Astrocyte of the cerebellum (primary cell): ENCODE measurements at places on chromosomes 2 and 18.

DNA sequence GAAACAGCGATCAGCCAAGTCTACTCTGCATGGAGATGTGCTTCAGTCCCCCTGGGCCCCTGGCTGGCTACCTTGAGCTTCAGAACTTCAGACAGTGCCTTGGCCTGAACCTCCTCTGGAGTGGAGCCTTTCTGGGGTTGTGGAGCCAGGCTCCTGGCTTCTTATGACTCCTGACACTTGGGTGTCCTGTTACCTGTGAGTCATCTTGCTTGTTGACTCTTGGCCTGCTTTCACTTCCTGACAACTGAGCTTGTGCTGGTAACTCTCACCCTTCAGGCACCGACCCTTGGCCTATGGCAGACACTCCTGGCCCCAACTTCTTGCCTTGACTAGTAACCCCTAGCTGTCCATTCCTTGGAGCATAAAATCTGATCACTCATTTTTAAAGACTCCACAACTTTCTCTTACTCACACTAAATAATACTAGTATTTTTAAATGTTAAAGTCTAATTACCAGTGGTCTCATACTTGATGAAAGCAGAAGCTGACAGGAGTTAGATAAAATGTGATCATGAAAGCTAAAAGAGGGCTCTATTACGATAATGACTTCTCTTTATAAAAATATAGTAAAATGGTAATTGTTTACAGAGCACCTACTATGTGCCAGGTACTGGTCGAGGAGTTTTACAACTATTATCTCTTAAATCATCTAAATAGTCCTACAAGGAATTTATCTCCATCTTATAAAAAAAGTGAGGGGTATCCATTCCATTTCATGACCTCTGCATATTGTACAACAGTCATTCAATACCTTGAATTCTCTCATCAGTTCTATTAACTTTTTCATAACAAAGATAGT lies 46.3 kb upstream of the VIT start:
- no peak for DNase-seq

DNA sequence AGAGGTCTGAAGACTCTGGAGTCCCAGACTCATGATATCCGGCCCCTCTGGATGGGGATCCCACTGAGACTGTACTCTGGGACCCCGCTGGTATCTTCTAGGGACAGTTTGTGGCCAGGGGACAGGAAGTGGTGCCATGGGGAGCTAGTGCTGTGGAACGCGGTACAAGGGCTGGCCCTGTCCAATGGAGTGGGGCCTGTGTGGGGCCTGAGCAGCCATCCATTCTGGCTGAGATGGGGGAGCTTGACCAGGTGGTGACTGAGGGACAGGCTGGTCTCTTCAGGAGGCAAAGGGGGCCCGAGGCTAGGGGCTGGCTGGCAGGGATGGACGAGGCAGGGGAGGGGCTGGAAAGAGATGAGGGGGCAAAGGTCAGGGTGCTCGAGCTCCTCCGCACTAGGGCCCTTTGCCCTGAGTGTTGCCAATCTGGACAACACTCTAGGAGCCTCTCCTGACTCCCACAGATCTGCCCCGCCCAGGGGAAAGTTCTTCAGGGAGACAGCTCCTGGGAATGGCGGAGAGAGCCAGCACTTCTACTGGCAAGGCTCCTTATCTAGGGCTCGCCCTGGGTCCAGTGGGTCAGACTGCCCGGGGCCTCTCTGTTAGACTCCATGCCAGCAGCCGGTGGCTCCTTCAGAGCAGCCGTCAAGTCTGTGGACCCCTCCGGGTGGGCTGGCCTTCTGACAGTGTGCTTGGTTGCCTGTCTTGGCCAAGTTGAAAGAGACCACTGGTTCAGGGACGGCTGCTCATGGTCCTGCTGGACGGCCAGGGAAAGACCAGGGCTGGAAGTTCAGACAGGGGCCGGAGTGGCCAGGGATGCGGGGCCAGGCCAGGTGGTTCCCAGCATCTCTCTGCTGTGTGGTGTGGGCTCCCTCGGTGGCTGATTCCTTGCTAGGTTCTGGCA lies 12.3 kb downstream of the MALL start:
- no peak for DNase-seq

DNA sequence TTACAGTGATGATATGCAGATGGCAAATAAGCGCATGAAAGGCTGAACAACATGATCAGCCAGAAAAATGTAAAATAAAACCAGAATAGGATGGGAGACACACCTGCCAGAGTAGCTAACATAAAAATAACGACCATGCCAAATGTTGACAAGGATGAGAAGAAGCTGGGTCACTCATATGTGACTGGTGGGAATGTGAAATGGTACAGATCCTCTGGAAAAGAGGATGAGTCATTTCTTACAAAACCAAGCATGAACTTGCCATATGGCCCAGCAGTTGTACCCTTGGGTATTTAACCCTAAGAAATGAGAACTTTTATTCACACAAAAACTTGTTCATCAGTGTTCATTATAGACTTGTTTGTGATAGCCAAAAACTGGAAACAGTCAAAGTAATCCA lies 143.8 kb downstream of the SH3BP4 start:
- no peak for DNase-seq

DNA sequence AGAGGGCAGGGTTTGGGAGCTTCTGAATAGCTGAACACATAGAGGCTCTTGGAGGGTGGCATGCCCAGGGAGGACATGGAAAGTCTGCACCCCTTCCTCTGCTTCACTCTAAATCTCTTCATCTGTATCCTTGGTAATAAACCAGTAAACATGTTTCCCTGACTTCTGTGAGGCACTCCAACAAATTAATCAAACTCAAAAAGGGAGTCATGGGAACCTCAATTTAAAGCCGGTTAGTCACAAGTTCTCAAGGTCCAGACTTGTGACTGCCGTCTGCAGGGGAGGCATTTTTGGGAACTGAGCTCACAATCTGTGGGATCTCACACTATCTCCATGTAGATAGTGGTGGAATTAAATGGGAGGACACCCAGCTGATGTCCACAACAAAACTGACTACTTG lies 33.1 kb upstream of the STON1 start:
- peak; percentile 34 for DNase-seq

DNA sequence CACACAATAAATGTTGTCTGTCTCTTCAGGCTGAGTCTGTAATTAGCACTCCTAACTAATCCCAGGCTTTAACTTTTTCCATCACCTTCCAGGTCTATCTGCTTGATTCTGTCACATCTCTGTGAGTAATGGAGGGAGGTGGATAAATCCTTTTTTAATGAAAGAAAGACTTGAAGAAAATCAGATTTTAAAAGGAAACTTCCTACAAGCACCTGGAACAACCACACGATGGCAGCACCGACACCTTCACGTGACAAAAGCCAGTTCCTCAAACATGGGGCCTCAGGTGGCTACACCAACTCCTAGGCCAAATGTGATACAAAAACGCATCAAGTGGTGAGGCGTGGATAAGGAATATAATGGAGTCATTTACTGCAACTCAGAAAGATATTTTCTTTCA lies 41.8 kb downstream of the TGFBRAP1 start:
- DNase-seq, result peak; percentile 19

- DNase-seq, result no peak
These were observed 22.4 kb downstream of the PTPN2 start for GRCh38 chr18:12861637-12862036.

DNA sequence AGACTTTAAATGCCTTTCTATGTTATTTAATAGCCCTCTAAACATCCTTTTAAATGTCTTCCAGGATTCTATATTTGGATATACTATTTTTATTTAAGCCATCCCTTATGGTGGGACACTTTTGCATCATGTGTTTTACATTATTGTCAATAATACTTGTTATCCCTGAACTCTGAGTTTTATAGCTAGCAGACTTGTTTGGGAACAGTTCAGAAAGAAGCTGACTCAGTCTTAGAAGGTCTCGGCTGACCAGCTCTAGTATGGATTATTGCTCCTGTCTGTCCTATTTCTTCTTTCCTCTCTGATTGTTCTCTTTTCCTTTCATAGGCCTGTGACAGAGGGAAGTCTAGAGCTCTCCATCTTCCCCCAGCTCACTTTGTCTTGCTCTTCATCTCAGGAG lies 77.3 kb upstream of the CXCR4 start:
- DNase-seq, result no peak

DNA sequence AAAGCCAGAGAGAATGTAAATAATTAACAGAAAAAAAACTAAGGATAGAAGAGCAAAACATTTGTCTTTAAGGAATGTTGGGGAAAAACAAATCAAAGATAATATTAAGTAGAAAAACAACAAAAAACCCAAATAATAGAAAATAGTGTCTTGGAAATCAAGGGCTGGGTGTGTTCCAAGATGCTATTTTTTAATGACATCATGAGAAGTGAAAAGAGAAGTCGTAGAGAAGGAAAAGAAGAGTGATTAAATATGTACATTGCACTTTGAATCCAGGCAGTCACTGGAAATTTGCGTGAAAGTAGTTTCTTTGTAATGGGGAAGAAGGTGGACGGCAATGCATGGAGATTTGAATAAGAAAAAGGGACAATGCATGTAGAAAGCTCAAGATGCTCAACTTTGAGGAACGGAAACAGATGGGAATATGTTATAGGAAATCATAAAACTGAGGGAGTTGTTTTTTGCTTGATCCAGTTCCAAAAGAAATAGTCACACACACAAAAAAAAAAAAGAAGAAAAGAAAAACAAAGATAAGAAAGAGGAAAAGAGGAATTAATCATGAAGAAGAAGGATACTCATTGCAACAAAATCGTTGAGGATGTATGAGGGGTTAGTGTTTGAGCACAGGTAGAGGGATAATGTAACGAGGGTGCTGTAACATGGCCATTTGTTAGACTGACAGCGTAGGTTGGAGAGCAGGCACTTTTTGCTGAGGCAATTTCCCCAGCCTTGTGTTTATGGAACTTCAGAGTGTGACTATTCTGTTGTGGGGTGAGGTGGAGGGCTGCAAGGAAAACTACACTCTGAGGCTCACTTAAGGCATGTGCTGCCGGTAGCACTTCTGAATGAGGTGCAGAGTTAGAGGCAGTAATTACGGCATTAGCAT lies 184.1 kb downstream of the CALCRL start:
- no peak for DNase-seq

GRCh38 chr2:110804915-110805314 lies 72.5 kb downstream of the ACOXL start:
- DNase-seq, result no peak

DNA sequence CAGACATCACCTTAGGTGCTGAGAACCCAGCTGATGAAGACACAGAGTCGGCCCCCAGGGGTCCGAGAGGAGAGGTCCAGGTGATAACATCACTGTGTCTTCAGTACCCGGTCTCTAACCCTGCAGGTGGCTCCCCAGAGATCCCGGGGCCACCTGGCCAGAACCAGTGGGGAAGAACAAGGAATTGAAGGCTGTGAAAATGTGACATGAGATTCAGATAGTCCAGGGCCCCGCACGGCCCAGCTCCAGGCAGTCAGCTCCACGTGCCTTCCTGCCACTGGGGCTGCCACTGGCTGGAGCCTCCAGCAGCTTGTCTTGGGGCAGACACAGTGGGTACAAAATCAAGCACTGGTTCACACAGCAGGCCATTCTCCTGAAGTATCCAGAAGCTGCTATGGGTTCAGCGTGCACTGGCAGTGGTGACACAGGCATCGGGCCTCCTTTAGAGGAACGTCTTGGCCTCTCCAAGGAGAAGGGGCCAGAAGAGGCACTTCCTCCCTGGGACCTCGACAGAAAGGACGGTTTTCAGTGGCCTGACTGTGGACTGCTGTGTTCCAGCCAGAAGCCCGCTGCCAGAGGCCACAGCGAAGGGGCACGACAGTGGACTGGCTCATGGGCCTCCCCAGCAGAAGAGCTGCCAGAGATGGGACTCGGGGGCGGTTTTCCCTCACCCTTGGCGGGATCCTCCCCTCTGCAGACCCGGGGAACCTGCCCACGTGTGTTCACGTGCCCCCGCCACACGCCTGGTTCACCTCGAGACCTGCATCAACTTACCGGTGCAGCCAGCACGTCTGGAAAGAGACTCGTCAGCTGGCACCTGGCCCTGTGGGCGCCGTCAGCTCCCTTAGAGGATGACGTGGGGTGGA lies 150.4 kb downstream of the HDAC4 start:
- DNase-seq, result no peak

GRCh38 chr2:105962221-105962620 lies 217.5 kb downstream of the NCK2 start:
- no peak for DNase-seq

DNA sequence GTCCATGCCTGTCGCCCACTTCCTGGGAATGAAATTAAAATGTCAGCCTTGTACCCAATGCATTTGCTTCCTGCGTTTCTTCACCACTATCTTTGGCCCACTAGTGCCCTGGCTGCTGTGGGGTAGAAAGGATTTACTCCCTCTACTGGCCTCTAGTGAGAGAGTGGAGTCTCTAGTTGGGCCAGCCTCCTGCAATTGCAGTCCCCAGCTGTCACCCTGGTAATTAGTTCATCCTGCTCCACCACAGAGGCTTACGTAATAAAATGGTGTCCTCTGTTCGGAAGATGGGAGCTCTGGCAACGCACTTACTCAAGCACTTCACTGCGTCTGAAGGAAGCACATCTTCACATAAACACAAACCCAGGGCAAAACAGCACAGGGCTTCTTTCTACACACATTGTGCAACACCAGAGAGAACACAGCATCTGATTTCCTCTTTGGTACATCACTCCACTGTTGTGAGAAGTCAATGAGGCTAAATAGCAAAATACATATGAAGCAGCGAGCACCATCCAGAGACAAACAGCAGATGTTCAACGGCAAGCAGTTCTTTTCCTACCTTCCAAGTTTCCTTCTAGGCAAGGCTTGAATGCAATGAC lies 274.6 kb downstream of the LRATD1 start:
- no peak for DNase-seq

DNA sequence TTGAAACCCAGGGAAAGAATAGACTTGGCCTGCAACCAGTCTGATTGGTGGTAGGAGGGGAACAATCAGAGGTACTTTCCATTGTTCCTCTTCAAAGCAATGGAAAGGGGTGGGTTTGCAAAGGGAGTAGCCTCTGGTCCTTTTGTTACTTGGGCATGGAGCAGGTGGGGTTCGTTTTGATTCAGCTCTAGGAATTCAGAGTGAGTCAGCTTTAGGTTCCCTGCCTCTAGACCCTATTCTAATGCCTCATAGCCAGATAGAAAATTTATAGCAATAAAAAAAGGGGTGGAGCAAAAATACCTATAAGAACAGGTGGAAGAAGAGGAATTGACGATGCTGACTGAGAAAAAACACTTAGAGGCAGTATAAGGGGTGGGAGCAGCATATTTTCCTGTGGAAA lies 636.4 kb downstream of the PLCL1 start:
- no peak for DNase-seq

- DNase-seq, result no peak
These were observed 26.8 kb upstream of the NABP1 start for GRCh38 chr2:191650896-191651773.

- DNase-seq, result no peak
These were observed 49.1 kb upstream of the IGFBP2 start for GRCh38 chr2:216584112-216584511.
